ENCODE measurements at places on chromosomes 4 and X.

- H3K27me3 ChIP-seq, result no peaks in the 10 kb centered on the region
- no peak for DNase-seq
- no peak overlapping the region for H3K4me3 ChIP-seq
- H3K4me1 ChIP-seq, result peaks cover 3% of the 10 kb centered on the region
Measured at GRCh38 chrX:44961817-44962607, 89.0 kb downstream of the KDM6A start.

GRCh38 chrX:102964940-102965339, 27.9 kb downstream of the RAB40AL start:
- H3K36me3 ChIP-seq, result no peaks in the 10 kb centered on the region
- H3K4me1 ChIP-seq, result no peaks in the 10 kb centered on the region
- H3K27me3 ChIP-seq, result no peaks in the 10 kb centered on the region
- no peak for DNase-seq
- H3K4me3 ChIP-seq, result no peak overlapping the region

DNA sequence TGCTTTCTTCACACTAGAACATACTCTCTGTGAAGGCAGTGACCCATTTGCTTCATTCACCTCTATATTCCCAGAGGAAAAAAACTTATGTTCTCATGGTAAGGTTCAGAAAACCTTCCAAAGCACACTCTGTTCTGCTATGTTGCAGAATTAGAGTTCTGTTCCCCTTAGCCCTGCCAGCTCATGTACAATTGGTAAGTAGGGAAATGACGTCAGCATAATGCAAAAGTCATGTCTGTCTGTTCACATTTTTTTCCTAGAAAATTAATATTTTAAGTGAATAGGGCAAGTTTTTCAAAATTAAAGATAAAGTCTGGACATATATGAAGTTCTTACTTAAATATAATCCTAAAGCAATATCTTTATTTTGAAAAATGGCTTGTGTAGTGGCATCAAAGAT, 443.6 kb downstream of the GALNTL6 start:
- no peaks in the 10 kb centered on the region for H3K27me3 ChIP-seq
- H3K4me3 ChIP-seq, result no peak overlapping the region
- H3K4me1 ChIP-seq, result no peaks in the 10 kb centered on the region

GRCh38 chr4:6507345-6507744, 34.9 kb upstream of the PPP2R2C start:
- no peak overlapping the region for H3K4me3 ChIP-seq
- H3K4me1 ChIP-seq, result no peaks in the 10 kb centered on the region
- H3K27ac ChIP-seq, result no peak overlapping the region

- DNase-seq, result peak; percentile 2
- H3K27me3 ChIP-seq, result no peaks in the 10 kb centered on the region
- H3K4me3 ChIP-seq, result no peak overlapping the region
- no peak overlapping the region for H3K27ac ChIP-seq
- H3K36me3 ChIP-seq, result no peaks in the 10 kb centered on the region
Measured at GRCh38 chrX:22192419-22193060, 80.2 kb upstream of the CBLL2 start.

GRCh38 chr4:76401654-76402053, 19.3 kb downstream of the CCDC158 start:
- H3K4me3 ChIP-seq, result no peak overlapping the region
- H3K27ac ChIP-seq, result no peak overlapping the region
- no peaks in the 10 kb centered on the region for H3K4me1 ChIP-seq
- no peak for DNase-seq
- H3K36me3 ChIP-seq, result no peaks in the 10 kb centered on the region
- H3K27me3 ChIP-seq, result no peaks in the 10 kb centered on the region

DNA sequence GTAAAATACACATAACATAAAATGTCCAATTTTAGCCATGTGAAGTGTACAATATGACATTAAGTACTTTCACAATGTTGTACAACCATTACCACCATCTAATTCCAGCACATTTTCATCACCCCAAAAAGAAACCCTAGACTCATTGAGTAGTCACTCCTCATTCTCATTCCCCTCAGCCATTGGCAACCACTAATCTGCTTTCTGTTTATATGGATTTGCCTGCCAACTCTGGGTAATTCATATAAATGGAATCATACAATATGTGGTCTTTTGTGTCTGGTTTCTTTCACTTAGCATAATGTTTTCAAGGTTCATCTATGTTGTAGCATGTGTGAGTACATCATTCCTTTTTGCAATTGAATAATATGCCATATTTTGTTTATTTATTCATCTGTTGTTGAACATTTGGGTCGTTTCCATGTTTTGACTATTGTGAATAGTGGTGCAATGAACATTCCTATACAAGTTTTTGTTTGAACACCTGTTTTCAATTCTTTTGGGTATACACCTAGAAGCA, 43.0 kb downstream of the EIF2S3 start:
- DNase-seq, result no peak
- H3K27ac ChIP-seq, result no peak overlapping the region
- H3K27me3 ChIP-seq, result no peaks in the 10 kb centered on the region

- H3K27me3 ChIP-seq, result no peaks in the 10 kb centered on the region
- no peak for DNase-seq
- H3K36me3 ChIP-seq, result no peaks in the 10 kb centered on the region
- H3K27ac ChIP-seq, result no peak overlapping the region
Measured at GRCh38 chr4:156779042-156779441, 192.6 kb downstream of the PDGFC start.

GRCh38 chr4:183106839-183107238, 7.8 kb downstream of the WWC2 start:
- no peaks in the 10 kb centered on the region for H3K27me3 ChIP-seq
- H3K36me3 ChIP-seq, result no peaks in the 10 kb centered on the region
- DNase-seq, result no peak
- H3K4me3 ChIP-seq, result no peak overlapping the region

- no peaks in the 10 kb centered on the region for H3K4me1 ChIP-seq
- DNase-seq, result no peak
- H3K4me3 ChIP-seq, result no peak overlapping the region
- H3K36me3 ChIP-seq, result no peaks in the 10 kb centered on the region
Measured at GRCh38 chr4:182752158-182752910, 164.9 kb downstream of the DCTD start.

DNA sequence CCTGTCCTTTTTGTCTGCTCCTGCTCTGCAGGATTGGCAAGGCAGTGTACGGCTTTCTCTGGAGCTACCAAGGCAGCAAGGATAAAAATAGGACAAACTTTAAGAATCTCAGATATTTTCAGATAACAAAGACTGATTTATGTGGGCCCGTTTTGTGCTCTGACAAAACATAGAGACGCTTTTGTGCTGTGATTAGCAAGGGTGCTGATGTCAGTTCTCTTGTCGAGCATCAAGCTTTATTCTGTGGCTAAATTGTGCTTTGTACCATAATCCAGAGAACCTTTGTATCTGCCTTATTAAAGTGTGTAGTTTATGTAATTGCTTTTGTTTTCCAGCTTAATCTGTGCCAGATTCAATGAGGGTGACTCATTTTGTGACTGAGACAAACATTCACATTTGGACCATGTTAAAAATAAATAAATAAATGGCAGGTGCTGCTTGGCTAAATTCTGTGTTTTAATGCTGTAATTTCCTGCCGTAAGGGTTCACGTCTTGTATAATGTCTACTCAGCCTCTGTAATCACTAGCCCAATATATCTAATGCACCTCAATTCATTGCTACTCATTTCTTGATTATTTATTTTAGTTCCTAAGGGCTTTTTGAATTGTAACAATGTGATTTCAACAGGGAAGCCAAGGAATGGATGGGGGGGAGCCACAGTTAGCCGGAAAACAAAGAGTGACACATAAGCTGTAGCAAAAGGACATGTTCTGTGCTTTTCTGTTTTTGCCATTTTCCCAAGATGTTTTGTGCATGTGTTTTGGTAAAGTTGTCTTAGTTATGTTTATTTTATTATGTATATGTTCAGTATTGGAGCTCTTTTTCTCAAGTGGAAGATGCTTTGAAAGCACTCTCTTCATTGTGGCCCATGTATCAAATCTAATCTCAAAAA, 75.1 kb downstream of the GAB1 start:
- no peaks in the 10 kb centered on the region for H3K36me3 ChIP-seq
- H3K4me3 ChIP-seq, result no peak overlapping the region
- no peaks in the 10 kb centered on the region for H3K27me3 ChIP-seq
- H3K4me1 ChIP-seq, result peaks cover under 1% of the 10 kb centered on the region

GRCh38 chr4:8737075-8737474, 134.6 kb downstream of the HMX1 start:
- no peak overlapping the region for H3K27ac ChIP-seq
- H3K36me3 ChIP-seq, result no peaks in the 10 kb centered on the region
- no peak for DNase-seq
- no peak overlapping the region for H3K4me3 ChIP-seq
- peaks cover 11% of the 10 kb centered on the region for H3K27me3 ChIP-seq

- H3K4me3 ChIP-seq, result no peak overlapping the region
- no peaks in the 10 kb centered on the region for H3K36me3 ChIP-seq
- H3K4me1 ChIP-seq, result no peaks in the 10 kb centered on the region
Measured at GRCh38 chr4:120452001-120452400, 385.4 kb upstream of the MAD2L1 start.

GRCh38 chr4:93772858-93773257, 55.7 kb upstream of the ATOH1 start:
- no peaks in the 10 kb centered on the region for H3K36me3 ChIP-seq
- no peaks in the 10 kb centered on the region for H3K27me3 ChIP-seq
- H3K4me1 ChIP-seq, result no peaks in the 10 kb centered on the region
- no peak for DNase-seq
- no peak overlapping the region for H3K4me3 ChIP-seq

GRCh38 chr4:94420356-94420755, 31.4 kb upstream of the PDLIM5 start:
- no peak for DNase-seq
- no peaks in the 10 kb centered on the region for H3K27me3 ChIP-seq
- H3K36me3 ChIP-seq, result no peaks in the 10 kb centered on the region
- no peak overlapping the region for H3K27ac ChIP-seq
- H3K4me3 ChIP-seq, result no peak overlapping the region
- H3K4me1 ChIP-seq, result no peaks in the 10 kb centered on the region

GRCh38 chr4:127709456-127709855, 20.7 kb upstream of the SLC25A31 start:
- DNase-seq, result no peak
- no peaks in the 10 kb centered on the region for H3K4me1 ChIP-seq
- H3K27me3 ChIP-seq, result no peaks in the 10 kb centered on the region
- peak overlapping the region; percentile 87 for H3K27ac ChIP-seq

DNA sequence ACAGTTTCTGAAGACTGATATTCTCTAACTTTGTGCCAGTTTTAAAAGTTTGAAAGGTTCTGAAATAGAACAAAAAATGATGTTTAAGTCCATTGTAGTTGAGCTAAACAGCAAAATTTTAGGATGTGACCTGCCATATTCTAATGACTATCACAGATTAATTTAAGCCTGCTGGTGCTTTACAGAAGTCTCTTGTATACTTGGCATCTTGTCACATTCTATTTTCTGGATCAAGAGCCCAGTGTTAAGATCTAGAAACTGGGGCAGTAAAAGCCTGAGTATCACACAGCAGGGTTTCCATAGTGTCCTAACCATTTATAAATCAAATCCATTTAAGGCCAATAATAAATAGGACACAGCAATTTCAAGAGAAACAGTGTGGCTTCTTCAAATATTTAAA, 12.4 kb downstream of the FSTL5 start:
- no peaks in the 10 kb centered on the region for H3K4me1 ChIP-seq
- H3K27ac ChIP-seq, result no peak overlapping the region
- DNase-seq, result no peak
- no peak overlapping the region for H3K4me3 ChIP-seq

GRCh38 chr4:183100827-183101226, 1.8 kb downstream of the WWC2 start:
- peaks cover 7% of the 10 kb centered on the region for H3K4me1 ChIP-seq
- peak overlapping the region; percentile 85 for H3K4me3 ChIP-seq
- H3K27me3 ChIP-seq, result no peaks in the 10 kb centered on the region
- H3K36me3 ChIP-seq, result no peaks in the 10 kb centered on the region

DNA sequence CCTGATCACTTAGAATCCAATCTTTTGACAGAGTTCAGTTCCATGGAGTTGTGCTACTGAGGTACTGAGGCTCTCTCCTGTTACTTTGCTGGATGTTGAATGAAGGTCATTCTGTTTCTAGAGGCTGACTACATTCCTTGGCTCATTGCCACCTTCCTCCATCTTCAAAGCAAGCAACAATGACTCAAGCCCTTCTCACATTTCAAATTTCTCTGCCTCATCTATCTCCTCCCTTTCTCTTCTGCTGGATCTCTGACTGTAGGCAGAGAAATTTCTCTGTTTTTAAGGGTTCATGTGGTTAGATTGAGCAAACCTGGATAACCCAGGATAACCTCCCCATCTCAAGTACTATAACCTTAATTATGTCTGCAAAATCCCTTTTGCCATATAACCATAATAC, 775.4 kb downstream of the STPG2 start:
- H3K4me1 ChIP-seq, result no peaks in the 10 kb centered on the region
- H3K36me3 ChIP-seq, result no peaks in the 10 kb centered on the region
- DNase-seq, result no peak
- H3K27me3 ChIP-seq, result no peaks in the 10 kb centered on the region
- no peak overlapping the region for H3K4me3 ChIP-seq

GRCh38 chr4:86596807-86597206, 2.7 kb downstream of the PTPN13 start:
- DNase-seq, result no peak

- H3K36me3 ChIP-seq, result no peaks in the 10 kb centered on the region
- no peaks in the 10 kb centered on the region for H3K27me3 ChIP-seq
- H3K4me1 ChIP-seq, result no peaks in the 10 kb centered on the region
- no peak for DNase-seq
- no peak overlapping the region for H3K27ac ChIP-seq
- no peak overlapping the region for H3K4me3 ChIP-seq
Measured at GRCh38 chr4:72326692-72327632, 242.1 kb downstream of the ADAMTS3 start.

- H3K4me3 ChIP-seq, result no peak overlapping the region
- H3K27ac ChIP-seq, result no peak overlapping the region
- no peaks in the 10 kb centered on the region for H3K27me3 ChIP-seq
- no peaks in the 10 kb centered on the region for H3K4me1 ChIP-seq
- no peak for DNase-seq
Measured at GRCh38 chr4:67685532-67685859, 15.5 kb downstream of the UBA6 start.

DNA sequence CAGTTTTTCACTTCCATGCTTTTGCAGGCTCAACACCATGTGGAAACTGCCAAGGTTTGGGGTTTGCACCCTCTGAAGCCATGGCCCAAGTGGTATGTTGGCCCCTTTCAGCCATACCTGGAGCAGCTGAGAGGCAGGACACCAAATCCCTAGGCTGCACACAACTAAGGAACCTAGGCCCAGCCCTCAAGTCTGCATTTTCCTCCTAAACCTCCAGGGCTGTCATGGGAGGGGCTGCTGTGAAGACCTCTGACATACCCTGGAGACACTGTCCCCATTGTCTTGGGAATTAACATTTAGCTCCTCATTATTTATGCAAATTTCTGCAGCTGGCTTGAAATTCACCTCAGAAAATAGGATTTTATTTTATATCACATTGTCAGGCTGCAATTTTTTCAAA, 856.1 kb downstream of the TECRL start:
- no peaks in the 10 kb centered on the region for H3K4me1 ChIP-seq
- H3K4me3 ChIP-seq, result no peak overlapping the region
- no peak for DNase-seq
- no peak overlapping the region for H3K27ac ChIP-seq
- H3K36me3 ChIP-seq, result no peaks in the 10 kb centered on the region

DNA sequence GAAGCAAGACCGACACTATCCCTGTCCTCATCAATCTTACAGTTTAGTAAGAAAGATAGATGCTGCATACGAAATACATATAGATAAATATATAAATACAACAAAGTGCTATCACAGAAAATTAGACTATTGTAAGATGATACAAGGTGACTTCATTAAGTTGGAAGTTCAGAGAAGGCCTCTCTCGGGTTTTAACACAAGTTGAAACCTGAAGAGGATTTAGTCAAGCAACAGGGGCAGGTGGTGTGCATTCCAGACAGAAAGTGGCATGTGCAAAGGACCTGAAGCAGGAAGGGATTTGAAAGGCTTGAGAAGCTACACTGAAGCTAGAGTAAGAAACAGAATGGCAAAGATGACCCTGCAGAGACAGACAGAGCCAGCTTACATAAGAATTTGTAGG, 36.5 kb downstream of the USP46 start:
- no peak overlapping the region for H3K4me3 ChIP-seq
- no peak for DNase-seq
- H3K36me3 ChIP-seq, result no peaks in the 10 kb centered on the region

Measured in esophagus squamous epithelium (tissue), 5 donors.